Kidney epithelial cell (primary cell): ENCODE measurements at places on chromosomes 2 and 18. TPM values are rescaled to one million over a fixed set of nuclear protein-coding genes. Genes with fewer than 3 reads are reported as not detected.

The DHRS9 gene
- total RNA-seq, result not detected in 2 replicates

The FSHR gene
- total RNA-seq, result not detected in 2 replicates

The DLX2 gene
- total RNA-seq, result 0.08 TPM in 1 of 2 replicates, not detected in the other

The CEP76 gene
- 3.7 and 7.6 TPM in 2 replicates for total RNA-seq

The TUBA3D gene
- not detected in 2 replicates for total RNA-seq

- DNase-seq, result no peak
These were observed 106.9 kb upstream of the SLC8A1 start for GRCh38 chr2:40558761-40559160.

DNA sequence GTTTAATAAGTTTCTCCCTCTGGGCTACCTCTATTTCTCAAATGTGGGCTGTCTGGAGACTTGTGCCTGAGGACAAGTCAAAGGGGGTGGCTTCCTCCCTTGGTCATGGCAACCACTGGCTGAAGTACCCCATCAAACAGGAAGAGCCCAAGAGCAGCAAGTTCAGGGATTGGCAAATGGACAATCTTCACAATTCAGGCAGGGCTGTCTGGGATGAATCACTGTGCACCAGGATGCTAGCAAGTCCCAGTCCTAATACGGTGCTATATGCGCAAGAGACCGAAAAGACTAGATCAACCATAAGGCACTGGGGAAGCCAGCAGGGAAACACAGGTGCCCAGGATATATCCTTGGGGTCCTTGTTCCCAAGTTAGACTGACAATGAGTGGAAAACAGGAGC is 75.5 kb downstream of the ANTXR1 start:
- DNase-seq, result no peak

- no peak for DNase-seq
These were observed 2.1 kb downstream of the HK2 start for GRCh38 chr2:74835831-74836674.

GRCh38 chr2:32652555-32653209 is 24.8 kb downstream of the TTC27 start:
- DNase-seq, result no peak

DNA sequence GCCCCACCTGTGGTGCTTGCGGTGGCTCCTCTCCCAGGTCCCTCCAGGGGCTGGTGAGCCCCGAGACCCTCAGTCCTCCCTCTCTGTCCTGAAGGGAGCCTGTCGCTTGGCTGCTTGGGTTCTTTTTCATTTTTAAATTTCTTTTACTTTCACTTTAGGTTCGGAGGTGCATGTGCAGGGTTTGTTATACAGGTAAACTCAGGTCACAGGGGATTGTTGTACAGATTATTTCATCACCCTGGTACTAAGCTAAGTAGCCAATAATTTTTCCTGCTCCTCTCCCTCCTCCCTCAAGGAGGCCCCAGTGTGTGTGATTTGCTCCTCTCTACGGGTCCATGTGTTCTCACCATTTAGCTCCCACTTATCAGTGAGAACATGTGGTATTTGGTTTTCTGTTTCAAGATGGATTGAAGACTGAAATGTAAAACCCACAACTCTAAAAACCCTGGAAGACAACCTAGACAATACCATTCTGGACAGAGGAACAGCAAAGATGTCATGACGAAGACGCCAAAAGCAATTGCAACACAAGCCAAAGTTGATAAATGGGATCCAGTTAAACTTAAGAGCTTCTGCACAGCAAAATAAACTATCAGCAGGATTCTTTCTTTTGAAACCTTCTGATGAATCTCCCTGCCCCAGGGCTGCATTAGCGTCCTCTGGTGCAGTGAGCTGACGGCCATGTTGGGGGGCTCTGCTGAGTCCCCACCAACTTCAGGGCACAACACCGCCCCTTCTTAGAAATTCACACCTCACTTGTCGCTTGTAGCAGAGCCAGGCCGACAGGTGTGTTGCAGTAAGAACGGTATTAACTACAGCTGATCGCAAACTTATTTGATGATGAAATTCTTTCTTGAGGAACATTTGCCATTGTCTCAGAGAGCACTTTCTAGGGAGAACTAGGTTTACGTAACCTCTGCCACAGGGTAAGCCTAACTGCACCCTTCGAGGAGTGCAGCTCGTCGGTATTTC is 135.3 kb downstream of the ZNF236 start:
- DNase-seq, result no peak

DNA sequence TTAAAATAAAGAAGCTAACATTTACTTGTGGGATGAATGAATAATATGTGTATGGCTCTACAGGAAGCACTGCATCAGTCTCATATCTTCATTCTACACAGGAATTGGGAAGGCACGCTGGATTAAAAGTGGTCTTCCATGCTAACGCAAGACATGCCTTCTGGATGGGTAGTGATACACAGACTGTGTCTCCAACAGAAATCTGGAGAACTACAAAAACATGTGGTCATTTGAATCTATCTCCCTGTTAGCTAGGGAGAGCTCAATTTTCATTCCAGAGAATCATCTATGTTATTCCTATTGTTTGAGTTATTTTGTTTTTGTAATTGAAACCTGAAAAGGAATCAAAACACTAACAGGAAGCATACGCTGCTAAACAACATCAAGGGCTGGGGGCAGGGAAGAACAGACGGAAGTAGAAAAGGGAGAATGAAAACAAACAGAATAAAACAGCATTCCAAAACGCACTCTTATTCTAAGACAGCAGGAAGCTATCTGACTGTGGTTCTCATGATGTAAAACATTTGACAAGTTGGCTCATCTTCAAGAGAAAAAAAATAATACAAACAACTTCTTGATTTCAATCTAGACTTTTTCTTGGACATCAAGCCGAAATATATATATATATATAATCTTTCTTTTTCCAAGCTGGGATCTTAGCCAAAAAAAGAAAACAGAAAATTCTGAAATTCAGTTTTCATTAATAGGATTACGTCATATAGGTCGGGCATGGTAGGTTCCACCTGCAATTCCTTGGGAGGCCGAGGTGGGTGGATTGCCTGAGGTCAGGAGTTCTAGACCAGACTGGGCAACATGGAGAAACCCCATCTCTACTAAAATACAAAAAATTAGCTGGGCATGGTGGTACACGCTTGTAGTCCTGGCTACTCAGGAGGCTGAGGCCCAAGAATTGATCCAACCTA is 31.5 kb upstream of the ASNSD1 start:
- no peak for DNase-seq

GRCh38 chr2:195049372-195050031 is 607.5 kb upstream of the SLC39A10 start:
- DNase-seq, result no peak

DNA sequence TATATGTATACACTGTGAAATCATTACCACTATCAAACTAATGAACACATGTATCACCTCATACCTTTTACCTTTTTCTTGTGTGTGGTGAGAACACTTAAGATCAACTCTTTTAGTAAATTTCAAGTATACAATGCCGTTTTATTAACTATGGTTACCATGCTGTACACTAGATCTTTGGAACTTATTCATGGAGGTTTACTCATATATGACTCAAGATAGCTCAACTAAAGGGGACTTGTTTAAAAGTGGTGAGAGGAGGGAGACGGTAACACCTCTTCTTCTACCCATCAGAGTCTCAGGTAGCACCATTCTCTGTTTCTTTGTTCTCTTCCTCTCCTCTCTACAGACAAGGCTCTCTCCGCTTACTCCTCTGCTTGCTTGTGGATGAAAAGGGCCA is 36.1 kb upstream of the TMEM178A start:
- no peak for DNase-seq

DNA sequence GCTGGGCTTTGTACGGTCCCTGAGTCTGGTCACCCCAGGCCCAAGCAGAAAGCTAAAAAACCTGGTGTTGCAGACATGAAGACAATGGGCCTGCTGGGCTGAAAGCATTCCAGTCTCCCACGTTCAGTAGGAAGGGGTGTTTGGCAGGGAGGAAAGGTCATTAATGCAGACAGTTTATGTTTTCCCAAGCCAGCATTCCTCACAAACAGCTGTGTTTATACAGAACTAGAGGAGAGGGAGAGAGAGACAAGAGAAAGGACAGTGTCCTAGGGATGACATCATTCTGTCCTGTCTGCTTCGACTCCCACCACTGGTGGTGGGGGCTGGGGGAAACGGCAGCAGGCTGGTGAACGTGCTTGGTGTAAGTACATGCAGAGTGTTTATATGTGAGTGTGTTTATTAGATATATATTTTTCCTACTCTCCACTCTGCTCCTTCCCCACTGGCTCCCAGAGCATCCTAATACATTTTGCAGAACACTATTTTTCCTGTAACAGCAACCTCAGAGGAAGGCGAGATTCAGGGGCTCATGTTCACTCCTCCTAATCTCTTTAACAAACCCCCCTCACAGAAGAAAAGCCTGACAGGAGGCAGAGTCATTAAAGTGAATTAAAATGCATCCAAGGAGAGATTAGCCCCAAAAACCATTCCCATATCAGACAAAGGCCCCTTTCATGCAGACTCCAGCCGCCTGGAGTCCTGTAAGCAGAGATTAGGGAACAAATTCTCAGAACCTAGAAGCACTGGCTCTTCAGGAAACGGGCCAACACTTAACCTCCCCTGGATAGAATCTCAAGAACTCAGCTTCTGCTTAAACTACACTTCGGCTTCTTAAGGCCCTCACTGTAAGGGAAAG is 380.4 kb downstream of the TNS1 start:
- DNase-seq, result peak; percentile 41

DNA sequence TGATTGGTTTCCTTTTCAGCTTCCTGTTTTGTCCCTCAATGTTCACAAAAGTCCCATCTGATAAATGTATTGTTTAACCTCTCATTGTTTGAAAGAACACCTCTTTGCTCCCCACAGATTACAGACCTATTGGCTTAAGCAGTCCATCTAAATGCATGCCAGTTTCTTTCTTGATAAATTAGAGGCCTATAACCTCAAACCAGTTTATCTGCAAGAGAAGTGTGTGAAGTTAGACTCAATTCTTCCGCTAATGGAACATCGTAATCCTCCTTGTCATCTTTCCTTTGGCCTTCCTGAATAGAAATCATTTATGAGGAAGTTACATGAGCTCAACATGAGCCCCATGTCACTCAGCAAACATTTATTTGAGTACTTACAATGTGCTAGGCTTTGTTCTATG is 74.0 kb downstream of the FRZB start:
- no peak for DNase-seq

- DNase-seq, result no peak
These were observed 234.0 kb downstream of the ACTR3 start for GRCh38 chr2:114123925-114124324.

DNA sequence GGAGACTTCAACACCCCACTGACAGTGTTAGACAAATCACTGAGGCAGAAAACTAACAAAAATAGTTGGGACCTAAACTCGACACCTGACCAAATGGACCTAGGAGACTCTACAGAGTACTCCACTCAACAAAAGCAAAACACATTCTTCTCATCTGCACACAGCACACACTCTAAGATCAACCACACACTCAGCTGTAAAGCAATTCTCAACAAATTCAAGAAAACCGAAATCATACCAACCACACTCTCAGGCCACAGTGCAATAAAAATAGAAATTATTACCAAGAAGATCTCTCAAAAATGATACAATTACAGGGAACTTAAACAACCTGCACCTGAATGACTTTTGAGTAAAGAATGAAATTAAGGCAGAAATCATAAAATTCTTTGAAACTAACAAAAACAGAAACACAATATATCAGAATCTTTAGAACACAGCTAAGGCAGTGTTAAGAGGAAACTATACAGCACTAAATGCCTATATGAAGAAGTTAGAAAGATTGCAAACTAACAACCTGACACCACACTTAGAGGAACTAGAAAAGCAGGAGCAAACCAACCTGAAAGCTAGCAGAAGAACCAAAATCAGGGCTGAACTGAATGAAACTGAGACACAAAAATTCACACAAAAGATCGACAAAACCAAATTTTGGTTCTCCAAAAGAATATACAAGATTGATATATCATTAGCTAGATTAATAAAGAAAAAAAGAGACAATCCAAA is 46.3 kb downstream of the RTTN start:
- no peak for DNase-seq

DNA sequence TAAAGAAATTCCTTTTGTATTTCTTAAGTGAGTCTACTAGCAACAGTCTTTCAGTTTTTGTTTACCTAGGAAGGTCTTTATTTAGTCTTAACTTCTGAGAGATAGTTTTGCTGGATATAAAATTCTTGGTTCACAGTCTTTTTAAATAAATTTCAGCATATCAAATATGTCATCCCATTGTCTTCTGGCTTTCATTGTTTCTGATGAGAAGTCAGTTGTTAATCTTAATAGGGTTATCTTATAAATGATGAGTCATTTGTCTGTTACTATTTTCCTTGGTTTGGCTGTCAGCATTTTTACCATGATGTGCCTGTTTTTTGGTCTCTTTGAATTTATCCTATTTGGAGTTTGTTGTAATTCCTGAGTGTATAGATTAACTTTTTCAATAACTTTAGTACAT is 129.3 kb downstream of the FAM210A start:
- DNase-seq, result no peak

DNA sequence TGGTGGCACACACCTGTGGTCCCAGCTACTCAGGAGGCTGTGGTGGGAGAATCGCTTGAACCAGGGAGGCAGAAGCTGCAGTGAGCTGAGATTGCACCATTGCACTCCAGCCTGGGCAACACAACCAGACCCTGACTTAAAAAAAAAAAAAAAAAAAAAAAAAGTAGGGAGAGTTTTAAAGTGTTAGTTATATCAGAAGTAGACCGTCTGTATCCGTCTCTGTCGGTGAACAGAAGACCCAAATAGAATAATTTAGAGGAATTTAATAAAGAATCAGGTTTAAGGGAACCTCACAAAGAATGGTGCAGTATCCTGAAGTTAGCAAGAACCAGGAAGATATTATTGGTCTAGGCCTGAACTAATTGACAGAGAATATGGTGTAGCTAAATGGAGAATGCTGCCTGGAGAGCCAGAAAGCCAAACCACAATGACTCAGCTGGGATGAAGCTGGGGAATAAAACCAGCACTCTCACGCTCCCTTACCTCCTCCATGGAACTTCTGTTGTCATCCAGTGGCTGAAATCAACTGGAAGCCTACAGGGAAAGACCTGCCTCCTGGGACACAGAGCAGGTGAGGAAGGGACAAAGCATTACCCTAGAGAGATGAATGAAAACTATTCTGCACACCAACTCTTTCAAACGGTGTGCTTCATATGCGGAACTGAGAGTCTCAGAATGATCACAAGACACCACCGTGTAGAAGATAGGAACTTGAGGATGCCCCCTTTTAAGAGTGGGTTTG is 39.1 kb upstream of the PLEKHM3 start:
- DNase-seq, result peak; percentile 73

GRCh38 chr18:72612894-72613533 is 68.9 kb upstream of the CBLN2 start:
- no peak for DNase-seq

- DNase-seq, result no peak
These were observed 27.9 kb downstream of the ACSL3 start for GRCh38 chr2:222888716-222889115.

DNA sequence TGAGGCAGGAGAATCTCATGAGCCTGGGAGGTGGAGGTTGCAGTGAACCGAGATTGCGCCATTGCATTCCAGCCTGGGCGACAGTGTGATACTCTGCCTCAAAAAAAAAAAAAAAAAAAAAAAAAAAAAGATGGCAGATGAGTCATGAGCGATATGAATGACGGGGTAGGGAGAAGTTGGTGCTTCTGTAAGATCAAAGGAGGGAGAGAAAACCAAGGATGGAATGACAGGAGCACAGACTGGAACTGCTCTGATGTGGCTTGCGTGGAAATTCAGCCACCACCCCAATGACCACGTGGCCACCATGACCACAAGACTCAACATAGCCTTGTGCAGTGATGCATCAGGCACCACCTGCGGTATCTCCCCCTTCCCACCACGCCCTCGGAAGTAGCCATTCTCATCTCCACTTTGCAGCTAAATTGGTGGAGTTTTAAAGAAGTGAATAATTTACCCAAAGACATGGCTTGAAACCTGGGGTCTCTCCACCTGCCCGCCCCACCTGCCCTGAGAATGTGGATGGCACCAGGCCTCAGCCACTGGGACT is 96.0 kb downstream of the ACKR3 start:
- no peak for DNase-seq
